ENCODE measurements at places on chromosomes 2 and 18.
A peak's percentile ranks its signal among the peaks of the same experiment; 100 is the strongest.

DNA sequence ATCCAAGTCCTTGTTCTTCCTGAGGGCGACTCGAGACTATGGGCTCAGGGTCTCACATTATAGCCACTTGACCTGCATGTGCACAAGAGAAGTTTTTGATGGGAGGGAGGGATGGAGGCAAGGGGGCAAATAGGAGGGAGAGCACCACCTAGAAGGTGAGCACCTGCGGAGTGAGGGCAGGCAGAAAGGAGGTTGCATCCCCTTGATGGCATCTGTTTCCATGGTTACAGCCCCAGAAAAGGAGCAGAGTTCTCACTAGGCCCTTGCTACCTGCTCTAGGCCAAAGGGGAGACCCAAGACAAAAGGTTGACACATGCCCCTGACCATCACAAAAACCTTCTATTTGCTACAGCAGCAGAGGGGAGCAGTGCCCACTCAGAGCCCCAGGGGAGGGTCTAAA lies 131.5 kb upstream of the SERTAD2 start:
- DNase-seq = no peak

- DNase-seq = no peak
Measured at GRCh38 chr2:113083296-113083695, 15.5 kb downstream of the IL1F10 start.

GRCh38 chr2:65598264-65598663 lies 165.9 kb upstream of the SPRED2 start:
- DNase-seq = no peak

DNA sequence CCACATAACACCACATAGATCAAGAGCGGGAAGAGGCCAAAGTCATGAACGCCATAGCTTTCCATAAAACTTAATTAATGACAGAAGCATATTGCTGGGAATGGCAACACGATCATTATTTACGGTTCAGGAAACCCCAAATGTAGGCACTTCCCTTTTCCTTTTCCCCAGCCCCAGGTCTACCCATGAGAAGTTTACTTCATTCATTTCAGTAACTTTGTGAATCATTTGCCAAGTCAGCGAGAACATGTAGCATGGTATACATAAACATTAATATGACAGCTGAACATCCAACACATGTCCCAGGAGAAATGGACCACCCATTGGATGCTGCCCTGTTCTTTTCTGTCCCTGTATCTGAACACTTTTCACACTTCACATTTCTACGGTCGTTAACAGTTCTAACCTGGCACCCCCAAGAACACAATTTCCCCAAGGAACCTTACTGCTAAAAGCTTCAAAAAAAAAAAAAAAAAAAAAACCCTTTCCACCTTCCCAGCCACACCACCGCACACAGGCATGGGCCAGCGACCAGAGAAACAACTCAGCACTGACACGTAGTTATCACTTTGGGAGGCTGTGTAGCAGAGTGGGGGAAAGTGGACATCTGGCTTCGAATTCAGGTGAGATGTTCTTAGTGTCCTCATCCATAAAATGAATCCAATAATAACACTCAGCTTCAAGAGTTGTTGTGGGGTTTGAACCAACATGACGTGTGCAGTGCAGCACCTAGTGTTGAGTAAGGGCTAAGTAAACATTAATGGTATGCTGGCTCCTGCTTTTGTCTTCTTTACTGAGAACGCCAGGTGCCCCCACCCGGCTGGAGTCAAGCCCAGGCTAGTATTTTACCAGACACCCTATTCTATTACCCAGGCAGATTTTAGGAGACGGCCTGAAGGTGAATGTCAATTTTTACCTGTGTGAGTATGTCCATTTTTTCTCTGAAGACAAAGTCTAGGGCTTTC lies 371.5 kb downstream of the LNPK start:
- no peak for DNase-seq

- no peak for DNase-seq
Measured at GRCh38 chr2:235105821-235106359, 154.1 kb downstream of the SH3BP4 start.

GRCh38 chr2:104606056-104606455 lies 247.9 kb upstream of the POU3F3 start:
- DNase-seq = no peak

DNA sequence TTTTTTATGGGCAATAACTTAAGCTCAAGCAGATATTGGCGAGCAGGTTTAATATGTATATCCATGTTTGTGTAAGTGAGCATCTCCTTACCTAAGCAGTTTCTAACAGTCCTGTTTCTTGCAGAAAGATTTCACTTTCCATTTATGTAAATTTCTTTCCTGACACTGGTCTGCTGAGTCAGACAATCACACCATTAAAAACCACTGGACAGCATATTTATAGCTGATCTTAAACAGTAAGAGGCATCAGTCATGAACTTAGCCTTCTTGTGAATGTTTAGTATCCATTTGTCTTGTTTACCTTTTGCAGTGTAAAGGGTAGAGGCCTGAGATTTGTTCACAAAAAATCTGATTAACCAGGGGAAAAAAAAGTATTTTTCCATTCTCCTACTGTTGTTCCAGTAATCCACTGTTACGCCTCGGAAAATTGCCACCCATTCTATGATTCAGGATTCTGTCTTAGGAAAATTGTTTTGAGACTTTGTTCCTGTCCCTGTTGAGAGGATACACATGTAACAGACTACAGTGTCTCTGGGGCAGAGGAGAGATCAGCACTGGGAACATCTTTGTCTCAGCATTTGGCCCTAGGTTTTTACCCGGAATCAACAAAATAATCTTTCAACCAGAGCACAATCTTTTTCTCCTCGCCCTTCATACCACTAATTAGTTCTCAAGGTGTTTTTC lies 521.0 kb upstream of the NRP2 start:
- DNase-seq = no peak

GRCh38 chr2:70133491-70134322 lies 46.4 kb downstream of the PCBP1 start:
- peak; percentile 46 for DNase-seq

Data from CD4-positive, alpha-beta T cell treated with Interleukin-6 at 100 ng/mL for 8 hours (primary cell).